ENCODE measurements at places on chromosomes 12 and 14. TPM values are rescaled to one million over a fixed set of nuclear protein-coding genes. Genes with fewer than 3 reads are reported as not detected.
A peak's percentile ranks its signal among the peaks of the same experiment; 100 is the strongest.

DNA sequence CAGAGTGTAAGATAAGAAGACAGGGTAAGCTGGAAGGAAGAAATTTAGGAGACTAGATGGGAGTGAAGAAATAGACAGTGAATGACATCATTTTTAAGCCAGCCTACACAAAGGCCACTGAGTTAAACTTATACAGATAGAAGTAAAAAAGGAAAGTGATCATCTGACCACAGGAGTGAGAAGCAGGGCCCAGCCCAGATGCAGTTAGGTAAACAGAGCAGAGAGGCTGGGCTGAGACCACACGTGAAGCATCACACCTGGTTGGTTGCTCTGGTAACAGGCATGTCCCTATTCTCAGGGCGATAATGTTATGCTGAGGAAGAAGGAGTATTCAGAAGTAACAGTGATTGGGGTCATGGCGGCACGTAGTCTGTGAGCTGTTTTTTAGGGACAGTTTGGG is 1079.4 kb downstream of the AACS start:
- no peak for DNase-seq

Gene POTEM
- not detected for polyA plus RNA-seq

Gene G2E3
- 39.0 TPM for polyA plus RNA-seq

DNA sequence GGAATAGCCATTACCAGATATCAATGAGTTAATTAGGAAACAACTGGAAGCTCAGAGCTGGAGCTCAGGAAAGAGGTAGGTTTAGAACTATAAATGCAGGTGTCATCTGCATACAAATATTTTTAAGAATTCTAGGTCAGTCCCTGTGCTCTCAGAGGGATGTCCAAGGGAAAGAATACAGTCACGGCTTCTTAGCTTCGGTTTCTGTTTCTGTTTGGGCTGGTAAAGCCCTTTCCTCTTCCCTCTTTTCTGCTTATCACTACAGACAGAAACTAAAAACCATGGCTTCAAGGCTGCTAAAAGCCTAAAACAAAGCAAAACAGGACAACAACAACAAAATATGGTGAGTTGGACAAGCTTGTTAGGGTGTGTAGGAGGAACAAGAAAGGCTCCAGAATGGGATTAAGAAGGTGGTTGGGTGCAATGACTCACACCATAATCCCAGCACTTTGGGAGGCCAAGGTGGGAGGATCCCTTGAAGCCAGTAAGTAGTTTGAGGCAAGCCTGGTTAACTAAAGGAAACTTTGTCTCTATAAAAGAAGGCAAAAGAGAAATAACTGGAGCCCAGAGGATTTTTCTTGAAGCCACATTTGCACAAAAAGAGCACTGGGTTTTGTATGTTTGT is 113.0 kb downstream of the SEC23A start:
- no peak for DNase-seq

DNA sequence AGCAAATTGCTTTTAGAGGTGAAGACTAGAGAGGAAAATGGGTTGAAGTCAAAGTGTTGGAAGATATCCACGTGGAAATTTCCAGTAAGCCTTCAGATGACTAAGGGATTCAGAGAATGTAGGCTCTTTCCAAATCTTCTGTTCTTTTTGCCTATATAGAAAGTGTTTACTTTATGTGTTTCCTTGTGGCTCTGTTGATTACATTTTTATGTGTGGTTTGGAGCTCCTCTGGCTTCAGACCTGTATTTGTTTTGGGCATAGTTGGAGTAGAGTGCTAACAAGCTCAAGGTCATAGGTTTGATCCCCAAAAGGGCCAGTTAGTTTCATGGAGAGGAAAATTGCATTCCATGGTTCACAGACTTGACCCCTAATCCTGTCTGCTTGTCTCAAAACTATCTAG is 91.9 kb downstream of the IGF1 start:
- no peak for DNase-seq

Gene ITGB7
- 1.8 TPM for polyA plus RNA-seq

- no peak for DNase-seq
Observed at GRCh38 chr14:21102521-21103410, 1.9 kb downstream of the TMEM253 start.

Gene BIN2
- polyA plus RNA-seq, result 3.2 TPM

- peak; percentile 44 for DNase-seq
Observed at GRCh38 chr12:12722435-12723148, 5.4 kb downstream of the CDKN1B start.

- DNase-seq, result peak; percentile 24
Observed at GRCh38 chr12:8078398-8078797, 3.7 kb upstream of the NECAP1 start.

- no peak for DNase-seq
Observed at GRCh38 chr12:18825138-18825537, 87.2 kb downstream of the CAPZA3 start.

- DNase-seq, result no peak
Observed at GRCh38 chr12:90938451-90938850, 16.5 kb downstream of the CCER1 start.

Gene HSPA2
- polyA plus RNA-seq, result 13.4 TPM

Gene LACRT
- not detected for polyA plus RNA-seq

- DNase-seq, result no peak
Observed at GRCh38 chr12:53733807-53734200, 6.6 kb upstream of the CALCOCO1 start.

Gene GPRC5D
- polyA plus RNA-seq, result 1.1 TPM

Gene TSPAN19
- 0.88 TPM for polyA plus RNA-seq

DNA sequence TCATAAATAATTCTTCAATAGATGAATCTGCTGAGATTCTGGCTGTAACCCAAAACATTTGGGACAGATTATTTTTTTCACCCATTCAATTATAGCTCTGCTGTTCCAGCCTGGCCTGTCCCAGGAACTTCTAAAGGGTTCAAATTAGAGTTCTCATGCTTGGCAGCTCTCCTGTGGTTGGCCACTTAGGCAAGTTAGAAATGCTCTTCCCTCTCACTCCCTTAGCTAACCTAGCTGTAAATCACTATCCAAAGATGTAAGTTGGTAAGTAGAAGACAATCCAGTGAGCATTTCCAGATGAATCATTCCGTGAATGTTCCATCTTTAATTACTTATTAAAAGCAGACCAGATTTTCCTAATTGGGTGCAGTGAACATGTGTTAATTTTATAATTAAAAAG is 760.4 kb upstream of the TBX3 start:
- DNase-seq, result no peak

- no peak for DNase-seq
Observed at GRCh38 chr14:99752486-99753121, 40.6 kb upstream of the EML1 start.

Gene HIGD1C
- polyA plus RNA-seq, result not detected

Gene BMAL2
- 7.5 TPM for polyA plus RNA-seq

Gene HOXC11
- polyA plus RNA-seq, result 2.1 TPM

- DNase-seq, result no peak
Observed at GRCh38 chr12:91627225-91627624, 444.6 kb upstream of the DCN start.

- peak; percentile 26 for DNase-seq
Observed at GRCh38 chr12:93540466-93540865, 32.0 kb upstream of the SOCS2 start.

Gene ASIC1
- 5.8 TPM for polyA plus RNA-seq

Gene RFC5
- 44.6 TPM for polyA plus RNA-seq

DNA sequence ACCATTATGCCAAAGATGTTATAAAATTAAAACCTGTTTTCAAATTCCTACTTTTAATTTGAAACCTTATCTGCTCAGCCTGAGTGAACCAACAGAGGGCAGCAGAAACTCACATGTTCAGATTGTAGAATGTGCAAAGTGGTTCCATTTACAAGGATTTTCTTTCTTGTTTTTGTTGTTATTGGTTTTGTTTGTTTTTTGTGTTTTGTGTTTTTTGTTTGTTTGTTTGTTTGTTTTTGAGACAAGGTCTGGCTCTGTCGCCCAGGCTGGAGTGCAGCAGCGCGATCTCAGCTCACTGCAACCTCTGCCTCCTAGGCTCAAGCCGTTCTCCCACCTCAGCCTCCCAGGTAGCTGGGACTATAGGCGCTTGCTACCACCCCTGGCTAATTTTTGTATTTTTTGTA is 22.8 kb upstream of the GARIN2 start:
- DNase-seq, result peak; percentile 40

Gene IL22
- polyA plus RNA-seq, result not detected

- DNase-seq, result no peak
Observed at GRCh38 chr12:10218021-10218420, 5.3 kb downstream of the GABARAPL1 start.

DNA sequence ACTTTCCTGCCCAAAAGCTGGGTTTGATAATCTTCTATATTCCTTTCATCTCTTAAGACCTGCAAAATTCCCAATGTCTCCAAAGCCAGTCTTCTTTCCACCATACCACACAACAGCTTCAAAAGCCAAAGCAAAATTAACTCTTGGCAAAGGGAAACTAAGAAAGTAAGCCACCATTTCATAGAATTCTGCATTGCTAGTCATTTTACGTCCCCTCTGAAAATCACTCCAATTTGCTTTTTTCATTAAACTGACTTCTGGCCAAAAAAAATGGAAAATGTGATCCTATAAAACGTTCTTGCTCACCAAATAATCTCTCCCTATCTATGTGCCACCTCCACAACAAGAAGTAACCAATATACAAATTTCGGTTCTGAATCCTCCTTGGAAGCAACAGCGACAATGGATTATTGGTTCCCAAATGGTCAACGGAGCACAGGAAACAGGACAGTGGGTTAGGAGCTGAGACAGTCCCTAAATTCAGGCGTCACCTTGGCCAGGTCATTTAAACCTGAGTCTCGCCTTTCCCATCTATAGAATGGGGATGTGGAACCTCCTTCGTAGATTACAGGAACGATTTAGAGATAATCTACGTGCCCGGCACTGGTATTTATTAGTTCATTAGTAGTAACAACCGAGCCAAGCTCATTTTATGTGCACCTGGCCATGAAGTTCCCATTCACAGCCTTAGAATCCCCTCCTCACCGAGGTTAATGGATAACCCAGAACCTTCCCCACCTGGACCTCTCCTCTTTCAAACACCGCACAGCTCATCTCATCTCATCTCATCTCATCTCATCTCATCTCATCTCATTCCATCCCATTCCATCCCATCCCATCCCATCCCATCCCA is 1.2 kb downstream of the NT5DC3 start:
- peak; percentile 22 for DNase-seq

GRCh38 chr12:39632670-39633069 is 13.1 kb upstream of the ABCD2 start:
- DNase-seq, result no peak

- no peak for DNase-seq
Observed at GRCh38 chr12:127306604-127307215, 960.3 kb upstream of the TMEM132C start.

DNA sequence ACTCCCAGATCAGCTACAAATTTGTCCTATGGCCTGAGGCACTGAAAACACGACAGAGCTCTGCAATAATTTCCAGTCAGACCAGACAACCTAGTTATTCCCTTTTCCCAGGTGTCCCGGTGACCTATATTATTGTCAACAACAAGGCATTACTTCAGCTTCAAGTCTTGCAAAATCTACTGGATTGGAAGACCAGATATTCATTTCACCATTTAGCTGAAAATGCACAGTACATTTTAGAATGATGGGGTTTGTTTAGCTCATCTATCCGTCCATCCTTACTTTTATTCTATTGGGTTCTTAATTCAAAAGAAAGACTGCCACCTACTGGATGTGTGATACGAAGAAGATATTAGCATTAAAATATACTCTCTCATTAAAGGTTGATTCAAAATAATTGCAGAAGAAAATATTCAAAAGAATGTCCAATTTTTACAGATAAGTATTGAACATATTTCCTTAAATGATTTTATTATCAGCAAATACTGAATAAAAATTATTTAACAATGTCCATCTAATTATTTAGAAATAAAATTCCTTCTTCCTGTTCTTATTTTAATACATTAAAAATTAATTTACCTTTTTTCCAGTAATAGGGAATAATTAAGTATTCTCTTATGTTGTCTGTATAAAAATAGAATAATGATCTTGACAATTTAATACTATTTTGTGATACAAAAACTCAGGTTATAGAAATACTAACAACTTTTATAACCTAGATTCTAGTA is 244.9 kb upstream of the LRIG3 start:
- DNase-seq, result peak; percentile 24

Gene CD63
- polyA plus RNA-seq, result 592 TPM

Gene YEATS4
- 35.6 TPM for polyA plus RNA-seq

DNA sequence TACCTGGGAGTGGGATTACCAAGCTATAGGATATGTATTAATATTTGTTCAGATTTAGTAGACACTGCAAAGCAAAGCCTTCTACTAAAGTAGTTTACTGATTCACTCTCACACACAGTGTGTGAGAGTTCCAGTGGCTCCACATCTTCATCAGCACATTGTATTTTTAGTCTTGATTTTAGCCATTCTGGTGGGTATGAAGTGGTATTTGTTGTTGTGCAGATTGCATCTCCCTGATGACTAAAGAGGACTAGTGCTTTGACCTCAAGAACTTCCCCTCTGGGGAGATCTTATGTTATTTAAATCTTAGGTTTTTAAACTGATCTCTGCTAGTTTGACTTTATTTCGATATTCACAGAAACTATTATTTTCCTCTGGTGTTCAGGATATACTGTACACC is 479.7 kb upstream of the RGS6 start:
- DNase-seq, result no peak

Gene PTHLH
- polyA plus RNA-seq, result 0.67 TPM

GRCh38 chr14:103501041-103501870 is 21.4 kb downstream of the CKB start:
- DNase-seq, result no peak

DNA sequence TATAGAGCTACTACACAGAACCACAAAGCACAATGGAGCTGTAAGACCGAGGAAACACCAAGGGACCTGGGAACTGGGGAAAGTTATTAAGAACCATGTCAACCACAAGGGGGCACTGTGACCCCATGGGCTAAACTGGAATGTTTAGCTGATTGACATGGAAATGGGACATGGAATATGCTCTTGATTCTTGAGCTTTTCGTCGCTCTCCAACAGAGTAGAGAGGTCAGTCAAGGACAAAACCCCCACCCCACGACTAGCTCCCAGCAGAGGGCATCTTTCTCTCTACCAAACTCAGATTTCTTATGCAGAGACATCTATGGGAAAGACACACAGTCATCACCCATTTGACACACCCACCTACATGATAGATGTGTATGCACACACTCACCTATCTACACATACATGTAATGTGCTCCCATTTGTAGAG is 10.1 kb downstream of the NDRG2 start:
- DNase-seq, result peak; percentile 93

GRCh38 chr12:21617030-21617429 is 12.4 kb upstream of the GYS2 start:
- DNase-seq, result no peak

- DNase-seq, result no peak
Observed at GRCh38 chr12:122724641-122725243, 5.9 kb downstream of the HCAR1 start.
